GM04503 (cell line): ENCODE measurements at places on chromosomes 3 and 15.

DNA sequence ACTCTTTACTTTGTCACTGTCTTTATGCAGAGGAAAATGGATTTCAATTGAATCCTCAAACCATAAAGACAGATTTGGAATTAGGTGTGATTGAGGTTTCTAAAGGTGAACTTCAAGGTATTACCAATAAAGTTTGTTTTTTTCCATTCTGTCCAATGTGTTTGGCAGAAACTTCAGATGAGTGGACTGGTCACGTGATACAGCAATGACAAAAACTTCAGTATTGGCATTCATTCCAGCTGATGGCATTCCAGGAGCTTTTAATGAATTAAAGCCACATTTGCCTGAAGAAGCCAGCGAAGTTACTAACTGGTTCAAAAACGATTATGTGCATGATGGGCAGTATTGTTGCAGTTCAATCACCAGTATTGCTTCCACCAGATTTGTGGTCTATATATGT is 4.5 kb upstream of the MASP1 start:
- DNase-seq: no peak

DNA sequence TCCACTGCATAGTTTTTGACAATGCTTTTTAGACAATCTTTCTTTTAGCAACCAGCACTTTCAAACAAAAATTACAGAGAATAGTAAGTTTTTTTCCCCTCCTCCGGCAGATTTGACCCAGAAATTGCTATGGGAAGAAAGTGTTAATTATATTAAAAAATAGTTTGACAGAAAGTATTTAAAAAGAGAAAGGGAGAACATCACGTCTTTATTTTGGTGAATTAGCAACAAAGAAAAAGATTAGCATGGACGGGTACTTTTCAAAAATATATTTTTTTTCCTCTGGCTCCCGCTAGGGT is 831 bp upstream of the KAT2B start:
- no peak for DNase-seq

DNA sequence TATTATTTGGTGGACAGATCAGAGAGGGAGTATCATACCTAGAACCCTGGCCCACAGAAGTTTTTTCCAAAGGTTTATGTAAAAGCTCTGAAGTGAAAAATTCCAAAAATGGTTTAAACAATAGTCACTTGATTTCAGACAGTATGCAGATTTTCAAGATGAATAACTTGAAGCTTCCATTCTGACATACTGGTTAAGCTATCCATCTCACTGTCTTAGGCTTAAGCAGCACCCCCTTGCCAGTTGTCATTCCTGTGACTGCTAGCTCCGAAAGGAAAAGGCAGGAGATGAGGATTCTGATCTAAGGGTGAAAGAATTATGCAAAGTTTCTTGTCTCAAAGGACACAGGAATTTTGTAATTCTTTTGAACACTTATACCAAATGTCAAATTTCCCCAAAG is 337.5 kb upstream of the THBS1 start:
- no peak for DNase-seq

GRCh38 chr3:110254591-110254990 is 817.0 kb upstream of the NECTIN3 start:
- no peak for DNase-seq

GRCh38 chr15:41494190-41494921 is 682 bp downstream of the ITPKA start:
- no peak for DNase-seq

- DNase-seq: no peak
Observed at GRCh38 chr15:98745650-98746374, 97.5 kb downstream of the IGF1R start.

DNA sequence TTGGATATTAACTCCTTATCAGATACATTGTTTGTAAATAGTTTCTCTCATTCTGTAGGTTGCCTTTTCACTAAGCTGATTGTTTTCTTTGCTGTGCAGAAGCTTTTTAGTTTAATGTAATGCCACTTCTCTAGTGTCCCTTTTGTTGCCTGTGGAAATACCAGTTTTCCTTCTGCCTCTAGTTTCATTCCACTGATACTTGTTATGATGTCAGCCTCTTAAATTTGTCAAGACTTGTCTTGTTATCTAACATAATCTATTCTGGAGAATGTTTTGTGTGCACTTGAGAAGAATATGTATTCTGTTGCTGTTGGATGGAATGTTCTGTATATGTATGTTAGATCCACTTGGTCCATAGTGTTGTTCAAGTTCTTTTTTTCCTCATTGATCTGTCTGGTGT is 18.0 kb upstream of the CEP152 start:
- no peak for DNase-seq

DNA sequence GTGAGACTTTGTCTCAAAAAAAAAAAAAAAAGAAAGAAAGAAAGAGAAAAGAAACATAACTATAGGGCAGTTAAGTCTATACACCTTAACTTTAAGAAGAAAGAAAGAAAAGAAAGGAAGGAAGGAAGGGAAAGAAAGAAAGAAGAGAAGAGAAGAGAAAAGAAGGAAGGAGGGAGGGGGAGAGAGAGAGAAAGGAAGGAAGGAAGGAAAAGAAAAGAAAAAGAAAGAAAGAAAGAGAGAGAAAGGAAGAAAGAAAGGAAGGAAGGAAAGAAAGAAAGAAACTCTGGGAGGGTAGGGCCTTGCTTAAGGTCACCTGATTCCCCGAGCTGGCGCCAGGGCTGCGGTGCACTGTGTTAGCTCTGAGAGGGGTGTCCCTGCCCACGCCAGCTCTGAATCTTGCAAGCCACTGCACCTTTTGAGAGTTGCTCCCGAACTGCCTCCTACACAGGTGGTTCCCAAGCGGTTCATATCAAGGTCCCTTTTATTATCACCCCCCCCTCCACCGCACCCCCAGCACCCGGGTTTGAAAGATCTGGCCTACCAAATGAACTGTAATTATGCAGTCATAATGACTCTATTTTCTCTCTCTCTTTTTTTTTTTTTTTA is 39.2 kb upstream of the VPS8 start:
- no peak for DNase-seq

GRCh38 chr3:62529230-62529629 is 155.9 kb upstream of the FEZF2 start:
- no peak for DNase-seq

GRCh38 chr15:100036015-100036414 is 302.8 kb upstream of the LYSMD4 start:
- DNase-seq: no peak

GRCh38 chr15:74315626-74316025 is 51.8 kb downstream of the CYP11A1 start:
- no peak for DNase-seq

GRCh38 chr3:146747928-146748327 is 142.8 kb upstream of the PLSCR5 start:
- peak; percentile 42 for DNase-seq

DNA sequence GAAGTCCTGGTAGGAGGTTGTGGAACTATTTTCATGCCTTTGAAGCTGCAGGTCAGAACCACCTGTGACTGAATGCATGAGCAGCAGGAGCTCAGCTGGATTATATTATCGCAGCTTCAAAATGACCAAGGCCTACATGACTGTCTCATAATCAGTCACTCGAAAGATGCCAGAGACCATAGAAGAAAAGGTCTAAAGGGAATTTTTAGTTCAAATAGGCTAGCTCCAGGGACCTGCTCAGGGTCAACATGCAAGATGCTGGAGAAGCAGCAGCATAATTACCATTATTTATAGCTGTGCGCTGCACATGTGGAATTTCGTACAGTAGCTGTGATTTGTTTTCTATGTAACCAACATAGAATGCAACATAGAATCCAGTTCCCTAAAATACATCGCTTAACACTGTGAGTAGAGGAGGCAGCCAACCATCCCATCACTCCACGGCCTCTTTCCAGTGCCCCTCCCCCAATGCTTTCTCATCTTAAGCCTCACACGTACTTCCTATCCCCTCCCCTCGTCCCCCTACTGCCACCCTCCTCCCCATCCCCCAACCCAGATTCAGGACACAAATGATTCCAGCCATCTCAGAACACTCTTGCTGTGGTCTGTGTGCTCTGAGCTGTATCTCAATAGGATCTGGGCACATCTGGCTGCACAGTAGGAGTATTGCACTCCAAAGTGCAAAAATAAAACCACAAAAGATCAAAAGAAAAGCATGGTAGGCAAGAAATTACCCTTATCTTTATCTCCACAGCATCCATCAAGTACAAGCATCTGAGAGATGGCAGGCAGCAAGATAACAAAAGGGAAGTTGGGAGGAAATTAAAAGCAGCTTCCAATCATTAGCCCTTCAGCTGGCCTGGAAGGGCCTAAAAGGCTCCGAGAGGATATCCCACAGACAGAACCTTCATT is 352.8 kb upstream of the SEMA6D start:
- no peak for DNase-seq

- no peak for DNase-seq
Observed at GRCh38 chr15:62464705-62465104, 299.6 kb upstream of the C2CD4B start.

DNA sequence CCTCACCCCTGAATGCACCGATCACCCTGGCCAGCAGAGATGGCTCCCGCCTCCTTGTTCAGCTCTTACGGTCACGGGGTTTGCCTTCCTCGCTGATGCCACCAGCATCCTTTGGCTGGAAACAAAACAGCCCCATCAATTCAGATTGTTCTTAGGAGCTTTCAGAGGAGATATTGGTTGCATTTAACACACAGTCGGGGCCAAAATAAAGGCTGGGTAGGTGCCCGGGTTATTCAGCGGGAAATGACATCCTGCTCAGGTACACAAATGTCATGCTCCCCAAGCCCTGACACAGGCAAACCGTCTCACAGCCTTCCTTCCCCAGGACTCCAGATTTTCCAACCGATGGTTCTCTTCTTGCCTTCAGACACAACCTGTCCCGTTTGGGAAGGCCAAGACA is 62.4 kb upstream of the MEF2A start:
- no peak for DNase-seq

DNA sequence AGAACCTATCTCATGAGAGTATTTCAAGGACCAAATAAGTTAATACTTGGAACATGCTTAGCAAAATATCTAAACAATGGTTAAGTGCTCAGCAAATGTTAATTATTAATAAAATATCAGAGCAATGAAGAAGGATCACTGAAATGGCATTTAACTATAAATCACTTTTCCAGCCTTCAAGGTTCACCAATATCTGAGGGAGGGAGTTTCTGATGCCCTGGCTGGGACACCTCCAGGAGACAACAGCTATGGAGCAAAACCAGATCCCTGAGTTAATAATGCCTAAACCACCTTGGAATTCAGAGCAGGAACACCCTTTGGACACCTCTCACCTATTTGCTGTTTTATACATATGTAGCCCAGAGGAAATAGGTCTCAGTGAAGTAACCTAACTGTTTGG is 6.4 kb upstream of the FAM174B start:
- DNase-seq: no peak

DNA sequence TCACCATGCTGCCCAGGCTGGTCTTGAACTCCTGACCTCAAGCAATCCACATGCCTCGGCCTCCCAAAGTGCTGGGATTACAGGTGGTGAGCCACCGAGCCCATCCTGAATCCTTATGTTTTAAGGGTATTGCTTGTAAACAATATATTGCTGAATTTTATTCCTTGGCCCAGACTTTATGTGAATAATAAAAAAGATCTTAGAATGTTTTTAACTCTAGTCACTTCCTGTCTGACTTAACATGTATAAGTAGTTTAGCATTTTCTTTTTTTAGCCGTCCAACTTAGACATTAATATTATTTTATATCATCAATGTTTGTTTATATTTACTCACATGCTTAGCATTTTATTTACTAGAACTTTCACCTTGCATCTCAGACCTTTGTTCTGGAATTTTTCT is 9.2 kb upstream of the EIF2B5 start:
- no peak for DNase-seq

GRCh38 chr3:106371971-106372805 is 503.4 kb upstream of the CBLB start:
- DNase-seq: no peak

GRCh38 chr15:33374226-33374914 is 63.6 kb downstream of the RYR3 start:
- no peak for DNase-seq

- DNase-seq: no peak
Observed at GRCh38 chr3:189964623-189965332, 155.9 kb downstream of the P3H2 start.

GRCh38 chr3:176776622-176777175 is 420.6 kb downstream of the TBL1XR1 start:
- DNase-seq: no peak

DNA sequence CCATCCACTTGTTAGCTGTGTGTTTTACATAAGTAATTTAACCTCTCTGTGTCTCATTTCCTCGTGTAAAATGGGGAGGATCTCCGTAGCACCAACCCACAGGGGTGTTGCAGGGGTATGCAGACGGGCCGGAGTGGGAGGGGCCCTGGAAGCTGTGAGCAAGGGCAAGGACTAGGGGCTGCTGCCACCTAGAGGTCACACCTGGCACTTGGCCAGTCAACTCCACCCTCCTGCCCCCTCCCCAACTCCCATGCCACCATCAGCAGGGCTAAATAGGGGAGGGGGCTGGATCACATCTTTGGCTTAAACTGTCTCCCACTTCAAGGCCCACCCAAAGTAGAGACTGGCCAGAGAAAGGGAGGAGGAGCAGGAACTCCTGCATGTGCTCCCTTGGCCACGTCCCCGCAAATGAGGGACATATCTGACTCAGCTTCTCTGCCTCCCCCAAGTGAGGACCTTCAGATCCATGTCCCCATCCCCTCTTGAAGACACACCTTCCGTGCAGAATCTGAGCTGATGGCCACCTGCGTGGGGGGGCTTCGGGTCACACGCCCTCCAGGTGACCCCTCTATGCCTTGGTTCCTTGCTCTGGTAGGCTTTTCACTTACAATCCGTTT is 2.6 kb downstream of the CCDC9B start:
- DNase-seq: no peak
